Activated T-cell treated with anti-CD3 and anti-CD28 coated beads for 4 hours (primary cell): ENCODE measurements at places on chromosomes 12 and 14.

GRCh38 chr14:21241218-21241819 is 27.9 kb downstream of the HNRNPC start:
- no peak for DNase-seq

- no peak for DNase-seq
These were observed 146.5 kb downstream of the SAMD4A start for GRCh38 chr14:54713379-54713778.

DNA sequence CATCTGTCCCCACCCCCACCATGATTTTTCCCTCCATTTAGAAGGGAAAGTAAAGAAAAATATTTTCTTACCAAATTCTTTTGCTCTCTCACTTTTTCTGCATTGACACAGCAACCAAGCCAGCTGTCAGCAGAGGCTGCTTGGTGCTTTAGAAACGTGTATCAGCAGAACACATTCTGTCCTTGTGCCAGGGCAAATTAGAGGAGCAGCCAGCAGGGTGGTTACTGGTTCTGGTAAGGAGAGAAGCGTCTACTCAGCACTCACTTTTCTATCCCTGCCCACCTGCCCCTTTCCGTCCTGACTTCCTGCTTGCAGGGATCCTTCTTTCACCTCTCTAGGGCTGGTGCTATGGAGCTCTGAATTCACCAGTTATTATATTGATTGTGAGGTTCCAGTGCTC is 327.5 kb upstream of the PDE3A start:
- no peak for DNase-seq

GRCh38 chr12:54075409-54075808 is 21.8 kb downstream of the HOXC4 start:
- no peak for DNase-seq

DNA sequence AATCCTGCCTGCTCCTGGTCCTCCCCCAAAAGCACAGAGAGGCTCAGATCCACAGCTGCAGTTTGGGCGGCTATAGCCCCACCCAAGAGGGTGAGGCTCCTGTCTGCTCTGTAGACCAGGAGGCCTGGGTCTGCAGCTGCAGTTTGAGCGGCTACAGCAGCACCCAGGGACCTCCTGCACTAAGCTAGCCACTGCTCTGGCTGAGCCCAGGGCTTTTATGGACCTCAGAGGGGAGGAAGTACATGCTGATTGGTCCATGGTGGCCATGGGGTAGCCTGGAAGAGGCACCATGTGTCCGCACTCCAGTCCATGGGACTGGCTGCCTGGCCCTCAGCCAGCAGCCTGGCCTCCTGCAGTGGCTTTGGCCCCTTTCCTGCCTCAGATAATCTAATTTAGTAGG is 49.6 kb upstream of the GSC start:
- no peak for DNase-seq

DNA sequence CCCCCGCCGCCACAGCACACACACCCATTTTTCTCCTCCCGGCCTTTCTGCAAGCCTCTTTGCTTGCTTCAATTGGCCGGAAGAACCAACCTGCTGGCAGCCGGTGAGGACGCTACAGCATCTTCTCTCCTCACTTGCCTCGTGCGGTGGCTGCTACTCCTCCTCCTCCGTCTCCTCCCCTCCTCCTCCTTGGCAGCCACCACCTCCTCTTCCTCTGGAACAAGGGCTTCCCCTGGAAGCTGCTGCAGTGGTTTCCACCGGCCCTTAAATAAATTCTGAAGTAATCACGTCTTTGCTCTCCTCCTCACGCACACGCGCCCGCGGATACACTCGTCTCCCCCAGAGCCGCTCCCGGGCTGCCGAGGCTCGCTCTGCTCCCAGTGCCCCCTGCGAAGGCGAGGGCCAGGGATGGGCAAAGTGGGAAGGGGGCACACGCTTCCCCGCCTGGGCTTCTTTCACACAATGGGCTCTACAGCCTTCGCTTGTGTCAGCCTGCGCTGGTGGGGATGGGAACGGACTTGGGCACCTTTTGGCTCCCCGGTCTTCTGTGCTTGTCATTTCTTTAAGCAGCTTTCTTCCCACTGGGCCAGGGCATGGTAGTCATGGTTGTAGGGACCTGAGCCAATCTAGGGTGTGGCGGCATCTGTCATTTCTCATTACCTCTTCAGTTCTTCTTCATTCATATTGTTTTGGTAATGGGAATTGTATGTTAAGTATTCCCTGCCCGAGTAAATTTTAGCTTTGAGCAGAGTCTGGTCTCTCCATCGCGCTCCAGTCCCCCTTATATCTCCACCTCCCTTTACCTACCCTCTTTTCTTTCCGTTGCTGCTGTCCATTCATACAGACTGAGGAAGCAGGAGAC is at the start of gene PPFIA2:
PPFIA2 (minus strand) TSS at position 161 of the 862 bp plus-strand sequence.
- DNase-seq = no peak

DNA sequence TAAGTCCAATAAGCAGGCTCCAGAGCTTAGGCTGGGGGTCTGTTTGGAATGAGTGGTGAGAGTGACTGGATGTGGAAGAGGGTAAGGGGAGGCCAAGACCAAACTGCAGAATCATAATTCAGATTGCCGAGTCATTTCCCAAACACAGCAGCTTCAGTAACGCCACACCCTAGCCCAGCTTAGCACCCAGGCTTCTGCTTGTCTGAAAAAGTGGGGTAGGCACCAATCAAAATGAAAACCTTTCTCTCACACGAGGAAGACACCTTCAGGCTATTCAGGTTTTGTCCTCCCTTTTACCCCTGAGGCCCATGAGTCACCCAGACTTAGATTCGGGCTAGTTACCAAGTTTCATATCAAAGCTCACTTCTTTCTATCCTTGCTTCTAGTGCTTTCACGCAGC is 306.1 kb downstream of the DAD1 start:
- DNase-seq = no peak

DNA sequence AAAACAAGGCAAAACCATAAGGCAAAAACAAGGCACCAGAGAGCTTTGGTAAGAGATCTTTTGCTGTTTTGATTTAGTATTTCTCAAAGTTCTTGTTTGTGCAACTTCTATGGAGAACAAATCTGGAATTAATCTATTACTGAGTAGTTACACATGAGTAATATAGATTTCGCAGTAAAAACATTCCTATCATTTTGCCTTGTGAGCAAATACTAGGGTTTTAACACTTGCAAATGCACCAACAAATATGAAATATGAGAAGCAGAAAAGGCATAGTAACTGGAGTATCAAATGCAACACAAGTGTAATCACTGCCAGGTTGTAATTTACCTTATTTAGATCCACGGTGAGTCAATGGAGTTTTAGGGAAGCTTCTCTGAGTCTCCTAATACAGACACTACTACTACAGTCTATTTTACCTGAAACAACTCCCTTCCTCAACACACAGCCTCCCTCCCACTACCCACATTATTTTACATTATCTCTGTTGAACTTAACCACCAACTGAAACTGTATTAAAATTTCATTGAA is 324.1 kb downstream of the FLRT2 start:
- DNase-seq = no peak

DNA sequence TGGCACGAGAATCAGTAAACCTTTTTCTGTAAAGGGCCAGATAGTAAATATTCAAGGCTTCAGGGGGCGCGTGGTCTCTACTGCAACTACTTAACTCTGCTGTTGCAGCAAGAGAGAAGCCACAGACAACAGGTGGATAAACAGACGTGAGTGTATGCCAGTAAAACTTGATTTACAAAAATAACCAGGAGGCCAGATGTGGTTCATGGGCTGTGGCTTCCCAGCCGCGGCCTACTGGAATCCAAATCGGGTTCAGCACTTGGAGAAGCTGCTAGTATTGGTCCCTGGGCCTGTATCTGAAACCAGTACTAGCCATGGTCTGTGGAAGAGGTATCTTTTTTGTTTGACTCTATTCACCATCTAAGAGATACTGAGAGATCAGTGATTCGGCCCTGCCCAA is 13.3 kb downstream of the PPP2R5C start:
- no peak for DNase-seq

DNA sequence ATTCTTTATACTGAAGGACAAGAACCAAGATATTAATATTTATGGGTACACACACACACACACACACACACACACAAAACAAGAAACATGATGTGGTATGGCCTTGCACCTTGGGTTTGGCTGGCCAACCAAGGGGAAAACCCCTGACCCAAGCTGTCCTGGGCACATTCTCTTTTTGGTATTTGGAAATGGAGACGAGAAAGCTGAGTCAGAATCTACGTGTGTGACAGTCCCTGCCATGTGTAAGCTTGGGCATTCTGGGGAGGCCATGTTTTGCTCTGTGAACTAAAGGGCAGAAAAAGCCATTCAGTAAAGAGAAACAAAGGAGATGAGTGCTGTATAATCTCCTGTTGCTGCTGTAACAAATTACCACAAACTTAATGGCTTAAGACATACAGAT is 35.6 kb downstream of the PTGER2 start:
- no peak for DNase-seq

DNA sequence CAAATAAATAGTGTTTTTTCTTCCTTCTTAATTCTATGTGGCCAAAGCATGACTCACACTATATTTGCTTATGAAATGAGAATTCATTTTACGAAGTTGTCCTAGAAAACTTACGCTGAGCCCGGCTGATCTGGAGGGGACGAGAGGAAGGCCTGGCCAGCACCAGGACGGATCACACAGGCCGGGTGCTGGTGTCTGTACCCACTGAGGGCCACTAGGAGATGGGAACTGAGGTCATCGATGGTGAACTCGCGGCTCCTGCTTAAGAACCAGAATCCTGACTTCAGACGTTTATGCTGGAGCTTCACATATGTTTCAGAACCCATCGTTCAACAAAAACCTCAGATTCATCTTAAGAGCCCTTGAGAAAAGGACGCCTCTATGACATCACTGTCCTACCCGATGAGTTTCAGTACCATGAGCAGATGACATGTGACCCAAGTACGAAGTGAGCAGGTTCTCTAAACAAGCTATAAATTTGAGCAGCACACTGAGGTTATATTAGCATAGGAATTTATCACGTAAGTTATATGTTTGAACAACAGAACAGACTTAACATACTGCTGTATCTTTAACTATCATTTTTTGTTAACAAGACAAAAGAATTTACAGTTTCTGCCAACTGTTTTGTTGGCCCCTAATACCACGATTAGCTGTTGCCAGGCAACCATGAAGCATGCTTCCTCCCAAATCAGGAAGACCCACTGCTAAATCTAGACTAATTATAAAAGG is 111.9 kb downstream of the FOXN3 start:
- no peak for DNase-seq

DNA sequence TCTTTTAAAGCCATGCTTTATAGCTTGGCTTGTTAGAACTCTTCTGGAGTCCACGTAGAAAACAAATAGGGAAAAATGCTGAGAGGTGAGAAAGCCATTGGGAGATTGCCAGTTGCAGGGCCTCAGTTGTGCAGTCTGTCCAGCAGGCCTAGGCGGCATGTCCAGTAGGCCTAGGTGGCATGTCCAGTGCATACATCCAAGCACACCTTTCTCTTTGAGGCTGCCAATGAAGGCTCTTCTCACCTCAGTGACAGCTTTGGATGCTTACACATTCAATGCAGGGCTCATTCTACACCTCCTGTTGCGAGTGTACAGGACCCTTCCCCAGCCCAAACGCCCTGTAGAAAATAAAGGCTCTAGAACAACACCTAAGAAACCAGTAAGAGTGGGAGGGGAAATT is 13.1 kb downstream of the CDK2AP1 start:
- no peak for DNase-seq

DNA sequence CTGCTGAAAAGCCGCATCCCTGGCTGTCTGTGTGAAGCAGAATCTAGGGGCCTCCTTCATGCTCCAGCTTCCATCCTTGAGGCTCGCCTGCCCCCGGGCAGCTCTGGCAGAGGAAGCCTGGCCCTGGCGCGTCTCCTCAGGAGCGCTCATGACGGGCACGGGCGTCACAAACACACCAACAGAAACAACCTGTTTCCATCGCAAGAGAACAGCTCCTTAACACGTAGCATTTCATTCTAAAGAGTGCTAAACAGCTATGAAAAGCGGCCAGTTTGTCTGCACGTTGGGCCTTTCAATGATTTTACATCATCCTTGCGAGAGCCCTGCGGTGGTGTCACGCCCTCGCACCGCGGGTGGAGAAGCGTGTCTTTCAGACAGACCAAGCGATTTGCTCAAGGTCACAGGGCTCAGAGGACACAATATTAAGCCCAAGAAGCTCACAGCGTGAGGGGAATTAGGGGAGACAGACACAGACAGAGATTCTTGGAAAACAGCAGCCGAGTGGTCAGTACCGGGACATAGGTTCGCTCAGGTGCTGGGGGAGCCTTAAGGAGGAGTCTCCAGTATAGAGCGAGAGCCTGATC is 4.9 kb downstream of the ADGRD1 start:
- DNase-seq = no peak
